Urinary bladder (tissue), 4 donors: ENCODE measurements at places on chromosomes 4 and X. TPM values are rescaled to one million over a fixed set of nuclear protein-coding genes. Genes with fewer than 3 reads are reported as not detected.
A peak's percentile ranks its signal among the peaks of the same experiment; 100 is the strongest.

NPY2R gene
- 1.3 TPM for total RNA-seq

NAA11 gene
- total RNA-seq: not detected

MAGEA1 gene
- total RNA-seq: not detected

MAGEA6 gene
- not detected for total RNA-seq

ZNF711 gene
- total RNA-seq: 52.6 TPM

TAF7L gene
- 0.26 TPM for total RNA-seq

PPP1R3F gene
- total RNA-seq: 4.8 TPM

TENM3 gene
- total RNA-seq: 26.6 TPM

DMRTC1 gene
- total RNA-seq: not detected

RAB39B gene
- total RNA-seq: 1.4 TPM

RNF212 gene
- total RNA-seq: 4.0 TPM

AFF2 gene
- 7.0 TPM for total RNA-seq

TEX13B gene
- not detected for total RNA-seq

KCND1 gene
- total RNA-seq: 2.4 TPM

HAUS3 gene
- 26.6 TPM for total RNA-seq

GRCh38 chrX:108353452-108353851 lies 84.8 kb downstream of the COL4A6 start:
- DNase-seq: no peak

- DNase-seq: no peak
Observed at GRCh38 chr4:184826691-184827270, 1.0 kb upstream of the ACSL1 start.

- DNase-seq: no peak
Observed at GRCh38 chr4:101321481-101322042, 25.8 kb downstream of the PPP3CA start.

GRCh38 chr4:156705311-156705710 lies 266.3 kb downstream of the PDGFC start:
- no peak for DNase-seq

GRCh38 chr4:118102195-118102594 lies 67.9 kb downstream of the NDST3 start:
- no peak for DNase-seq

- DNase-seq: no peak
Observed at GRCh38 chr4:40789031-40789430, 39.3 kb downstream of the NSUN7 start.

GRCh38 chrX:42127563-42127962 lies 204.2 kb upstream of the CASK start:
- DNase-seq: no peak

GRCh38 chrX:107731831-107732502 lies 43.6 kb downstream of the TSC22D3 start:
- DNase-seq: no peak

GRCh38 chr4:170202721-170203120 lies 113.0 kb upstream of the AADAT start:
- no peak for DNase-seq

GRCh38 chr4:77031544-77031943 lies 44.2 kb downstream of the CCNI start:
- DNase-seq: no peak

DNA sequence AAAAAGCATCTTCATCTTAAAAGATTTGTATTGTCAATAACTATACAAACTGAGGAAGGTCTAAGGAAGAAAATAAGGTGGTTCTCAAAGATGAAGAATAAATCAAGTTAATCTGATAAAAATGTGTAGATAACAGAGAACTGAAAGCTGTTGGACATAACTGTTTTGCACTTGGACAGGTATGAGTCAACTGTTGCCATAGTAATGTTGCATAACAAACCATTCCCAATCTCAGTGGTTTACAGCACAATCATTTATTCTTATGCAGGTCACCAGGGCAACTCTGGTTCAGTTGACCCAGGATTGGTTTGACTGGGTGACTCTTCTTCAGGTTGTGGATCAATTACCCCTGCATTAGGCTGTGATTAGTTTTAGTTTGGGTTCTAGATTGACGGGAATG lies 2197.7 kb downstream of the ARAP2 start:
- no peak for DNase-seq

DNA sequence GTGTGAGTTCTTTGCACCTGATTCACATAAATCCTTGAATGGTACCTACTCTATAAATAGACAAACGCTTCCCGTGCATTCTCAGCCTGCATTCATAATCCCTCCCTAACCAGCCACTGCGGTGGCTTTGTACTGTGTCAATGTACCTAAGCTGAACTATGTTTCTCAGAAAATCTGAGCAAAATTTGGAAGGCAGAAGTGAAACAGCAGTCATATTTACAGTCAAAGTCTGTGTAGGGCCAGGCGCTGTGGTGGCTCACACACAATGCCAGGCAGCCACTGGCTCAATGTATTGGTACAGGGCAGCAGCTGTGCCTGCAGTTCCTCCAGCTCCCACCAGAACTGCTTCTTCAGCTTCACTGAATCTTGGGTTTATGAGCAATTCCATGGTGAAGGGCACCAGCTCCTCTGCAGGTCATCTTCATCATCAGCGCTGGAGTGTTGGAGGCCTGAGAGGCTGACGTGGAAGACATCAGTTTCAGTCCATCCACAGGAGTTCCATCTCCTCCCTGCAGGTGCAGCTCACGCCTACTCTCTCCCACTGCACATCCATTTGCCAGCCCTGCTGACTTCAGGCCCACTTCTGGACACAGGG lies 32.3 kb upstream of the IRF2 start:
- DNase-seq: no peak

- peak; percentile 55 for DNase-seq
Observed at GRCh38 chr4:139666735-139667281, 1.2 kb downstream of the MGST2 start.

DNA sequence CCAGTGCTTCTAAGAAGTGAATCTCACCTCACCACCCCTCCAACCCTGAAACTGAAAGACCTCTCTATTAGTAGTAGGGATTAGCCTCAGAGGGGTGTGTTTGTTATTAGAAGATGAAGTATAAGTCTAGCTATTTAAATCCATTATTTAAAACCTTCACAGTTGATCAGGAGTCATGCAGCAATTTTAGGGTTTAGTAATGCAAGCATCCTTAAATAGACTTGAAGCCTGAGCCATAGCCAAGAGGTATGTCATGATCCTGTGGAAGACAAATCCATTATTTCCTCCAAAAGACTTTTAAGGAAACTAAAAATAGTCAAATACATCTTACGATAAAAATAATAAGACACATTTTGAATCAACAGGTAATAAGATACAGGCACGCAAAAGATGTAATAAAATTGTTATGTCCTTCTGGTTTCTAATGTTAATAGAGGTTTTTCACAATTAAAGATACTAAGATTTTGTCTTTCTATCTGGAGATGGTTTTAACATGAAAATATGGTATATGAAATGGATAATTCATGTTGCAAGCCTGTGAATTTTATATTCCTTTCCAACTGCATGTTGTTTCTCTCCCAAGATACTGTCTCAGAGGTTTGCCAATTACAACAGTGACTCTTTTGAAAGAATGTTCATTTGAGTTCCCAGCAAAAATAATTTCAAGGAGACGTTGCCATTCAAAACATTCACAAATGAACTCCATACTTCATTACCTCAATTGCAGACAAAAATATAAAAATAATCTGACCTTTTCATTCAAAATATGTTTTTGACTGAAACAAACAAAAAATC lies 68.0 kb downstream of the LUZP4 start:
- DNase-seq: no peak

- peak; percentile 94 for DNase-seq
Observed at GRCh38 chrX:386768-387575, at the start of gene PPP2R3B. Gene PPP2R3B (minus strand): TSS chrX:386907. CDS start chrX:386691, 216 bp downstream.

GRCh38 chr4:158169931-158170690 lies 2.7 kb downstream of the GASK1B start:
- DNase-seq: no peak

DNA sequence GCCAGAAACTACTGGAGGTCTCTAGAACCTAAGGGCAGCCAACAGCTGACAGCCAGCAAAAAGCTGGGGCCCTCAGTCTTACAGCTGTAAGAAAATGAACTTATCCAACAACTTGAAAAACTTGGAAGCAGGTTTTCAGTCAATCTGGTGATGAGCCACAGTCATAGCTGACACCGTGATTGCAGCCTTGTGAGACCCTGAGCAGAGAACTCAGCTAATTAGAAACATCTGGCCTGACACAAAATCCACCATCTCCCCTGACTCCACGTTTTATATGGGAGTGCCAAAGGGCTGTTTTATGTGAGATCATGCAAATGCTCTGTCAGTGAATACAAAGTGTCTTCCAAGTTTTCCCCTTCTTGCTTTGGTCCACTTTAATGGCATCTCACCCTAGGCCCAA lies 198.8 kb upstream of the DCAF8L1 start:
- DNase-seq: no peak

GRCh38 chrX:17465201-17465600 lies 90.2 kb downstream of the NHS start:
- DNase-seq: no peak

DNA sequence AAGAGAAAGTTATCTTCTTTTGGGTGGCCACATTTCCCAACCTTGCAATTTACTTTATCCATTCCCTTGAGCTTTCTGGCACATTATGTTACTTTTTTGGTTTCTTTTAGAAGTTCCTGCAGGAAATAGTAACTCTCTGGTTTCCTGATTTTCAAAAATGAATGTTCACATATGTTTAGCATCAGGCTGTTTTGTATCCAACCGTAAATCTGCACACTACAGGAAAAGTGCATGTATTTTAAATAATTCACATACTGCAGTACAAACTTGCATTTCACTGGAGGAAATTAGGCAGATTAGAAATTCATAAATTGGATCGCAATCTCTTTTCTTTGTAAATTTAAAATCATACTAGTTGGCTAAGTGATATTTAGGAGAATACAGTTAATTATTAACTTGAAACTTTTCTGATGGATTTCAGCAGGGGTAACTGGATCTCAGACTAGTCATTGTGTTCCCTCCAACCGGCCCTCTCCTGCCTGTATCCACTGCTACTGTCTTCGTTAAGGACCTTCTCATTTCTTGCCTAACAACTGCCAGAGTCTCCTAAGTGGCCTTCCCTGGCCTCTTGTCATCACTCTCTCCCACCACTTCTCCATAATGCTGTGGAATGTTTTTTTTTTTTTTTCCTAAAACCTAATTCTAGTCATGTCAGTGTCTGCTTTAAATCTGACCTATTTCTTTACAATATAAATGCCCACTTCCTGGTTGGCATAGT lies 137.2 kb downstream of the UNC5C start:
- DNase-seq: no peak

- no peak for DNase-seq
Observed at GRCh38 chr4:119271361-119272085, 50.4 kb downstream of the FABP2 start.

- no peak for DNase-seq
Observed at GRCh38 chrX:6660567-6661264, 125.8 kb upstream of the VCX3A start.

DNA sequence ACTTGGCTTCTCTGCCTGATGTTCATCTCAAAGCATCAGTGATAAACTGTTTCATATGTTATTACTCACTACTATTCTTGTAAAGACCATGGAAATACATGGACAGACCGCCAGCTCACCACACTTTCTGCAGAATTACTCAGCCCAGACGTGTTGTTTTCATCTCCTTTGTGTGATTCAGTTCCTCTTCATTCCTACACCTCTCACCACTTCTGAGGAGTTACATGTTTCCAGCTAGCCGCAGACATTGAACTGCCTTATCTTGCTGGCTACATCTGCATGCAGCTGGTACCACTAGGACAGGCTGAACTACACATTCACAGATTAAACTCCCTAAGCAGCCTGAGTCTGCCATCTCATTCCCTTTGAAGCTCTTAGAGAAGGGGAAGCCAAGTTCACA lies 443.2 kb upstream of the FGF16 start:
- no peak for DNase-seq

- DNase-seq: no peak
Observed at GRCh38 chr4:93605163-93605562, 223.4 kb upstream of the ATOH1 start.

- no peak for DNase-seq
Observed at GRCh38 chr4:109177096-109177810, 125.2 kb downstream of the COL25A1 start.

DNA sequence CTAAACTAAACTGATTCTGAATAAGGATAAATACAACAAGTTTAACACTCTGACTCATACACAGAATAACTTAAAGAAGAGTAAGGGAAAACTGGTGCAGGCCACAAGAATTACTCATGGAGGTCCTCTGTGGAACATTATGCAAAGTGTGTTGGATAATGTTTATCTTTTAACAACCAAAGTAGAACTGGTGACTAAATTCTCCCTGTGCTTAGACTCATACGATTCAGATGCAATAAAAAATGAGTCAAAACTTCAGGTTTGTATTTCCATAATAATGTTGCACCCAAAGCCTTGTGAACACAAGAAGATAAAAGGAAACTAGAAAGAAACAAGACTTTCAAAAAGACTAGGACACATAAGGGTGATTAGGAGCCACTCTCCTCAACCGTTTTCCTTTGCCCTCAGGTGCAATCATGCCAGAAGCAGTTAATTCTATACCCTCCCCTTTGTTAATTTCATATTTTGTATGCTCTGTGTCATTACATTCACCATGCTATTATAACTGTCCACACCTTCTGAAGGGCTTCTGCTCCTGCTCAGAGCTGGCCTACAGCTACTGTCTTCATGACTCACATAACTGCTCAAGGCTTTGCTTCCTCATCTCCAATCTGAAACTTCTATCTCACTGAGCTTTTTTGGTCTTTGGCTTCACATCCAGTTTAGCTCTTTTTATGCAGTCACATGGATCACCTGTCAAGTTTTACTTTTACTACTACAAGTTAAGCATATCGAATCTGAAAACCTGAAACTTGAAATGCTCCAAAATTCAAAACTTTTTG lies 60.2 kb downstream of the KCNIP4 start:
- DNase-seq: no peak

- no peak for DNase-seq
Observed at GRCh38 chrX:8743126-8743732, 11.3 kb upstream of the ANOS1 start.

- no peak for DNase-seq
Observed at GRCh38 chr4:32000846-32001488, 1280.8 kb downstream of the PCDH7 start.

GRCh38 chr4:173056710-173057109 lies 111.9 kb upstream of the GALNT7 start:
- DNase-seq: no peak

DNA sequence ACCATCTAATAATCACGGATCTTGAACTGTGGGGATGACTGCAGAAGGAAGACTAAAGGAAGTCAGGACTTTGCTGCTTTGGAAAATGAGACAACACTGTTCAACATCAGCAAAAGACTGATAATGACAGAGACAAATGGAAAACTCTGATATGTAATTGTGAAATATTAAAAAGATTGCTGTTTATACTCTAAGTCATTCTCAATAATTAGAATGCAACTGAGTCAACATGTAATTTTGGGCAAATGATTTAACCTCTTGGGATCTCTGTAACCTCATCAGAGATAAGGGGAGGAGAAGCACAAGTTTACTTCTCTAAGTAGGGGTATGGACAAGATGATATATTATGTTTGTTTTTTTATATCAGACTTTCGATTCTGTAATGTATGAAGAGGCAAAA lies 121.9 kb downstream of the GASK1B start:
- DNase-seq: no peak
